CD4-positive, alpha-beta T cell treated with Interleukin-4 for 4 hours (primary cell): ENCODE measurements at places on chromosomes 3 and 15.
A peak's percentile ranks its signal among the peaks of the same experiment; 100 is the strongest.

- no peak for DNase-seq
Measured at GRCh38 chr3:52043750-52044149, 12.6 kb downstream of the DUSP7 start.

DNA sequence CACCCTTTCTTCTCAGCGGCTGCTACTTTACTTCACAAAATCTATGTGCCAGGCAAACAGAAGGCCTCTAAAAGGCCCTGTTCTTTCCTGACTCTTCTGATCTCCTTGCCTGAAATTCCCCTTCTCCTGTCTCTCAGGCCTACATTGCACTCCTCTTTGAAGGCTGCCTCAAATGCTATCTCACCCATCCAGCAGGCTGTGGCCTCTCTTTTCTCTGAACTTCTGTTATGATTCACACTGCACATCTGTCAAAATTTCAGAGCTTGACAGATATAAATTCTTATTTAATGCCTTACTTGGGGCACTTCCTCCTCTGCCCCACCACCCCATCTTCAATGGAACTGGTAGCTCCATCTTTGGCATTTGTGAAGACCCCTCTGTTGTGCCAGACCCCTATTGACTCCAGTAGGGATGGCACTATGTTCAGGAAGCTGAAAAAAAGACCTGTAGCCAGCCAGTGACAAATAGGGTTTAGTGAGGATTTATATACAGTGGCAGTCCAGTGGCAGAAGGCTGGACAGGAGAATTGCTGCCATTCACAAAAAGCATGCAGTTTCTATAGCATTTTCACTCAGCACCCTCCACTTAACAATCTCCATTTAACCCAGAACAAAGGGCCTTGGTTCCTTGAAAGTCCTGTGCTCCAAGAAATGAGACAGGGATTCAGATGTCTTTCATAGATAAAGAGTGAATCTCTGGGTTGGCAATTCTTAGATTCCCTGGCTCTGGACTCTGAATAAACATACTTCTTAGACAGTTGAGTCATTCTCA is 415.8 kb upstream of the GRM7 start:
- DNase-seq, result no peak

- DNase-seq, result no peak
Measured at GRCh38 chr3:159620873-159621272, 367.8 kb upstream of the IL12A start.

DNA sequence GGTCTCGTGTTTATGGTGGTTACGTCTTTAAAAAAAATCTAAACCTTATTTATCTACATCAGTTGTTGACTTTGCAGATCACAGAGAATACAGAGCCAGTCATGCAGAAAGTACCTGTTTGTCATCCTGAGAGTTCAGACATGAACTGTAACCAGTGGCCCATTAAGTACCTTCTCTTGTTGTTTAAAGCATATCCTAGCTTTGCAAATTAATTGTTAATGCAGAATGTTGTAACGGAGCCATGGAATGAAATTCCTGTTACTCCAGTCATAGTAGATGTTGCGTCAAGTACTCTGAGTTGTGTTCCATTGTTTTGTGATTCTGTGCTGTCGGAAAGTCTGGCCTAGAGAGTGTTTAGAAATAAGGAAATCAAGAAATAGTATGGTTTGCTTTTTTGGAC is 205.2 kb downstream of the RBMS3 start:
- DNase-seq, result no peak

DNA sequence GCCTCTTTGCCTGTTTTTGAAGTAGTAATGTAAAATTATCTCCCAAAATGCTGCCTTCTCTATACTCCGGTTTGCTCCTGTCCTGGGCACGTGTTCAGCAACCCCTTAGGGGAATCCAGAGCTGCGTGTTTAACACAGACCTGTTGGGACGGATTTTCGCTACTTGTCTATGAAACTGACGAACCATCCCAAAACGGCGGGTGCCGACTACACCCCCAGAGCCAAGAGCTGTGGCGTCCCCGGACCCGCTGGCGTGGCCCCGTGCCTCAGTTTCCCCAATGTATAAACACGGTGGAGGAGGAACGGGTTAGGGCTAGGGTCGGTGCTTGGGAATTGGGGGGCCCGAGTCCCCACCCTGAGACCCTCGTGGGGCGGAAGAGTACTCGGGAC is 473 bp downstream of the FHIT start:
- no peak for DNase-seq

GRCh38 chr3:10356461-10356981 is 35.6 kb upstream of the SEC13 start:
- no peak for DNase-seq

DNA sequence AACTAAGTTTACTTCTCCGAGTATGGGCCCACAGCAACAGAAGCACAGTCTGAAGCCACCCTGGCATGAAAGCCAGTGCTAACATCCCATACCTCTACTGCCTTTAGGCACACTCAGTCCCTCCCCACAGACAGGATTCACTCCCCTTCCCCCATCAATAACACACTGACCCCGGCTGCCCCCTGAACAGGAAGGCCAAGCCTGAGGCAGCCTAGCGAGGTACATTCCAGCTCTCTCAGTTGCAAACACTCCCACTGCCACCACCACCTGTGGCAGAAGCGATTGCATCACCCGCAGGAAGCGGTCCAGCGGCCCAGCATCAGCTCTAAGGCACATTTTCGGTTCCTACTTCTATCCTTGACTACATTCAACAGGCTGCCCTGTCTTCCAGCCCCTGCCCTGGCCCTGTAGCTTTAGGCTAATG is 7.0 kb upstream of the BMF start:
- no peak for DNase-seq

- no peak for DNase-seq
Measured at GRCh38 chr15:36313736-36314280, 265.6 kb upstream of the CDIN1 start.

GRCh38 chr3:108079877-108080276 is 11.0 kb downstream of the CD47 start:
- DNase-seq, result peak; percentile 17

DNA sequence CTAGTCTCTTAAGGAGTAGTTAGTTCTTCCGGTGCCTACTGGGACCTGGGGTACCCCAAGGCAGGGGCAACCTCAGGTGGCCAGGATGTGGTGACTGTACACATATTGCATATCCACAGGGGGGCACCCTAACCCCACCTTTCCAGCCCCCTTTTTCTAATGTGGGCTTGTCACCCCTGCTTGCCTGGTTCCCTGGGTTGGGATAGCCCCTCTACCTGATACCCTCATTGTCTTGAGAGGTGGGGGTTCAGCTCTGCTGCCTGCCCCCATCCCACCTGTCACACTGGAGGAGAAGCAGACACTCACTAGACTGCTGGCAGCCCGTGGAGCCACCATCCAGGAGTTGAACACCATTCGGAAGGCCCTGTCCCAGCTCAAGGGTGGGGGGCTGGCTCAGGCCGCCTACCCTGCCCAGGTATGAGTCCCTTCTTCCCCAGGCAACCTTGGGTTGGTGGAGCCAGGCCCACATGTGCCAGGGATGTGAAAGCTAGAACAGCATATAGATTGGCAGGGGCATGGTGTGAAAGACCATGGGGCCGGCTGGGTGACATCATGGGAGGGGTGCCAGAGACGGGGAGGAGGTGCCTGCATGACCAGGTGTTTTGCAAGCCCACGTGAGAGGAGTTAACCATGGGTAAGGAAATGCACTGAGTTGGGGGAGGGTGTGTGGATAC is 4.0 kb downstream of the GLYCTK start:
- DNase-seq, result peak; percentile 50
